ENCODE measurements at places on chromosomes 11 and 22.

- DNase-seq, result no peak
These were observed 336.6 kb upstream of the API5 start for GRCh38 chr11:42975180-42975529.

GRCh38 chr11:132564091-132564885 lies 968.0 kb downstream of the OPCML start:
- no peak for DNase-seq

GRCh38 chr11:28619846-28620540 lies 511.8 kb downstream of the METTL15 start:
- no peak for DNase-seq

GRCh38 chr11:74020539-74020938 lies 11.7 kb upstream of the UCP3 start:
- DNase-seq, result no peak

GRCh38 chr11:680476-680875 lies 14.5 kb downstream of the DEAF1 start:
- no peak for DNase-seq

GRCh38 chr11:85889108-85889507 lies 33.9 kb downstream of the CCDC83 start:
- no peak for DNase-seq

- no peak for DNase-seq
These were observed 849 bp downstream of the TCF20 start for GRCh38 chr22:42269432-42270175.

DNA sequence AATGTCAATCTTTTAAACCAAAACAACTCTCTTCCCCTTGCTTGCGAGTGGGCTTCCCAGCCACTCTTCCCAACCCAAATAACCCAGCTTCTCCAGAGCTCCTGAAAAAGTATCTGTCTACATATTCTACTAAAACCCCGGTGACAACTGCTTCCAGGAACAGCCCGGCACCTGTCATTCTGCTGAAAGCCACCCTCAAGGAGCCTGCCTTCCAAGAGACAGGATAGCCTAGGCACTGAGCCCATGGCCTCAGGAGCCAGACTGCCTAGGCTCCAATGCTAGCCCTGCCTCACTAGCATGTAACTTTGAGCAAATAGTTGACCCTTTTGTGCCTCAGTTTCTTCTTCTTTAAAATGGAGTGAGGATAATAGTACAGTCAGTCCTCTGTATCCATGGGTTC lies 459.8 kb downstream of the SOX6 start:
- DNase-seq, result no peak

DNA sequence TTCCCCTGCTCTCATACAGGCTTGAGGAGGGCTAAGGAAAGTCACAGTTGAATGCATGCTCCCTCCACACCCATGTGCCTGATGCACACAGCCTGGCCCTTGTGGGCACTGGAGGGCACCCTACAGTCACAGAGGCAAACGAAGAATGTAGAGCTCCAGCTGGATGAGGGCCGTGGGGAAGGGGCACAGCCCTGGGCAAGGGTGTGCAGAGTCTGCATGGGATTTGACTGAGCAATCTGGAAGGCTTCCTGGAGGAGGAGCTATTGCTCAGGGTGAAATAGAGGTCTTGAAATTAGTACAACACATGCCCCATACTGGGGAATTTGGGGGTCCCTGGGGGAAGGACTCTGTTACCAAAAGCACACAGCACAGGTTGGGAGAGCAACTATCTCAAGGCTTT lies 64.0 kb downstream of the KCNQ1 start:
- DNase-seq, result no peak

GRCh38 chr22:21992593-21993237 lies 10.1 kb upstream of the TOP3B start:
- DNase-seq, result no peak

- no peak for DNase-seq
These were observed 355.9 kb downstream of the BUD13 start for GRCh38 chr11:116416852-116417251.

- no peak for DNase-seq
These were observed 8.9 kb upstream of the FXYD2 start for GRCh38 chr11:117833401-117833891.

DNA sequence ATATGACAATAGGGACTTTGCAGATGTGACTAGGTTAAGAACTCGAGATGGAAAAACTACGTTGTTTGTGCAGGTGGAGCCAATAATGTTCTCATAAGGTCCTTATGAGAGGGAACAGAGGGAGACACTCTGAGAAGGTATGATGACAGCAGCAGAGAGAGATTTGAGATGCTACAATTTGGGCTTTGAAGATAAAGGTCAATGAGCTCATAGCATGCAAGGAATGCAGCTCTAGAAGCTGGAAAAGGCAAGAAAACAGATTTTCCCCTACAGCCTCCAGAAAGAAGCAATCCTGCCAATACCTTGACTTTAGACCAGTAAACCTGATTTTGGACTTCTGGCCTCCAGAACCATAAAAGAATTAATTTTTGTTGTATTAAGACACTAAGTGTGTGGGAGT lies 21.1 kb downstream of the FAM76B start:
- DNase-seq, result no peak

DNA sequence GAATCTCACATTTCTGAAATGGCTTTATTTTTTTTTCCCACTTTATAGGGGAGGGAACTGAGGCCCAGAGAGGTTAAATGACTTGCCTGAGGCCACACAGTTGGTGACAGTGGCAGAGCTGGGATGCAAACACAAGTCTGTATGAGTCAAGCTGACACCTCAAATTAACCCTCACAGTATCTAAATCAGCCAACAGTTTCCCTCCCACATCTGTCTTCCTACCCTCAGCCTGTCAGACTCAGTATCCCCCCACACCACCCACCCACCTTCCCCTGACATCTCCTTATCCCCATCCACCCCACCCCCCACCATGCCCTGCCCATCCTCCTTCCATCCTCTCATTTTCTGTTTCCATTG lies 95.2 kb downstream of the TP53I11 start:
- DNase-seq, result no peak

DNA sequence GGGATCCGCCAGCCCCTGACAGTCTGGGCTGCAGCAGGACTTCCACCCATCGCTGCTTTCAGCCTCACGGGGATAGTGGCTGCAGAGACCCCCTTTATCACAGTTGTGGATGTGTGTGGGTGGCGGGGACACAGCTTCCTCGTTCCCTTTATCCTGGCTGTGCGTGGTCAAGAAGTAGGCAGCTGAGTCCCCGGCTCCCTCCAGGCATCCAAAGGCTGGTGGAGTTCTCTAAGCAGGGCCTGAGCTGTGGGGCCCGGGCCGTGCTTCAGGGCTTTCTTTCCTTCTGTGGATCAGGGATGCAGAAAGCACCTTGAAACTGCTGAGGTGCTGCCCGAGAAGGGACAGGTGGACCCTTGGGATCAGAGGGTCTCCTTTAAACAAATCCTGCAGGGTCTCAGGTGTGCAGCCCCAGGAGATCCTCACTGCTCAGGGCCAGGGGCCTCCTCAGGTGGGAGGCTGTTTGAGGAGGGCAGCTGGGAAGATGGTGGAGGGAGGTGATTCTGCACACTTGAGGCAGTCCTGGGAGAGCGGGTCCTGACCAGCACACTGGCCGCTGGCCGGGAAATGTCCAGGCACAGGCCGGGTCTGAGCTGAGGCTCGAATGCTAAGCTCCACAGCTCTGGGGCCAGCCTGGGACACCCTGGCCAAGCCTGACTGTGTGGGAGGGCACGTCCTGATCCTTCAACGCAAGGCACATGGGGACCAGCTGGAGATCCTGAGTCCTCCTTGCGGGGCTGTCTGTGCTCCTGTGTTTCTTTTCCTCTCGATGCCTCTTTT lies 1024.3 kb downstream of the BRD1 start:
- DNase-seq, result no peak

- no peak for DNase-seq
These were observed 154.2 kb upstream of the NAV2 start for GRCh38 chr11:19558189-19558986.

DNA sequence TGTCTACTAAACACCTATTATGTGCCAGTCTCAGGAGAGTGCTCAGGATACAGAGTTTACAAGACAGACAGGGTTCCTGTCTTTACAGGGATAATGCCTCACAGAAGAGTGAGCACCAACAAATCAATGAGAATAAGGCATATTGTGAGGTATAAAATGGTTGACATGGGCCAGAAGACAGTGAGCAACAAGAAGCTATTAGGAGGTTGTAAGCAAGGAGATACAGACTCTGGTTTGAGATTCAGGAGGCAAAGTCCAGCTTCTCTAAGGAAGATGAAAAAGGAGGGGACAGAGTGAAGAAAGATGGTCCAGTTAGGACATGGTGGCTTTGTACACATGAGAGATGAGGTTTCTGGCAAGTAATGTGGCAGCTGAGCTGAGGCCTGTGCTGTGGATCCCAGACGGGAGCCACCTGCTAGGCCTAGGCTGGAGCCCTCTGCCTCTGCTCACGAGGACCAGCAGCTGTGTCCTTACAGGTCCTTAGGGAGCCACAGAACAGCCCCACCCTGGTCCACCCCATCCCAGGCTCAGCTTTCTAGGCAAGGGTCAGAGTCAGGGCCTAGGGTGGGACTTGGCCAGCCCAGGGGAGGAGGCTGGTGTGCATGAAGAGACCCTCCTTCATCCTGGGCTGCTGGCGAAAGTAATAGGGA lies 110.5 kb downstream of the ZNF280B start:
- DNase-seq, result no peak

DNA sequence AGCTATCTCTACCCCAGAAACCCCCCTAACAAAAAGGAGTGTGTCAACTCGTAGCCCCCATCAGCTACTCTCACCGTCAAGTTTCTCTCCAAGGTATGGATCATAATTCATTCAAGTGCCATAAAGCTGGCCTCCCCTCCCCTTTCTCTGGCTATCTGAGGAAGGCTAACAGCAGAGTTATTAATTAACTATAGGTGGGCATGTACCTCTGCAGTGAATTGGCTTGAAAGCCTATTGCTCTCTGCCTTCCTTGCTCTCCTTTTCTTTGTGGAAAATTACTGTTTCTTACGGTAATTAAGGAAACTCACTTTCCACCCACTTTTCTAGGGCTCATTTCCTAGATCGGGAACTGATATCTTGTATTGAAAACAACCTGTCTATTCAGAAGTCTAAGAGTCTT lies 14.1 kb downstream of the POLA2 start:
- DNase-seq, result no peak

DNA sequence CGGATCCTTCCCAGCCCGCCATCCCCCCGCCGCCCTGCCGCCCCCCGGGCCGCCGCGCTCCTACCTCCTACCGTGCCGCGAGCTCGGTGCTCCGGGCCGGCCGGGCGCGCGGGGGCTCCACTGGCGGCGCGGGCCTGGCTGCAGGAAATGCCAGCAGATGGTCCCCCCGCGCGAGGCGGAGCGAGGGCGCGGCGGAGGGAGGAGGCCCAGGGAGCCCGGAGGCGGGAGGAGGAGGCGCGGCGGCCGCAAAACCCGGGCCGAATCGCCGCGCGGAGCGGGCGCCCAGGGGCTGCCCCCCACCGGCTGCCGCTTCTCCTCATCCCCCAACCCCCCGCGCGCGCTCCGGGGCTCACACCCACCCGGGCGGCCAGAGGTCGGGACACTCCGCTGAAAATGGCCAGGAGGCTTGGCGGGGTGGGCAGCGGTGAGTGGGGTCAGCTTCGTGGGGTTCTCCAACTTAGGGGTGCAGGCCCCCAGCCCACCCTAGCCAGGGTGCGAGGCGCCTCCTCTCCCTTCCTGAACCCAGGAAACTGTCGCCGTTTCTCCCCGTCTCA lies at the start of gene OSBPL5:
OSBPL5 (minus strand) TSS at position 159 of the 554 bp plus-strand sequence. CDS start 36,162 bp downstream, outside the sequence.
- DNase-seq, result peak; percentile 34

Measured in D721Med (cell line).